Stimulated activated CD8-positive, alpha-beta memory T cell treated with anti-CD3 and anti-CD28 coated beads, Interleukin-4, amount 100 ng/mL, for 1 hour (primary cell): ENCODE measurements at places on chromosomes 4 and X.

DNA sequence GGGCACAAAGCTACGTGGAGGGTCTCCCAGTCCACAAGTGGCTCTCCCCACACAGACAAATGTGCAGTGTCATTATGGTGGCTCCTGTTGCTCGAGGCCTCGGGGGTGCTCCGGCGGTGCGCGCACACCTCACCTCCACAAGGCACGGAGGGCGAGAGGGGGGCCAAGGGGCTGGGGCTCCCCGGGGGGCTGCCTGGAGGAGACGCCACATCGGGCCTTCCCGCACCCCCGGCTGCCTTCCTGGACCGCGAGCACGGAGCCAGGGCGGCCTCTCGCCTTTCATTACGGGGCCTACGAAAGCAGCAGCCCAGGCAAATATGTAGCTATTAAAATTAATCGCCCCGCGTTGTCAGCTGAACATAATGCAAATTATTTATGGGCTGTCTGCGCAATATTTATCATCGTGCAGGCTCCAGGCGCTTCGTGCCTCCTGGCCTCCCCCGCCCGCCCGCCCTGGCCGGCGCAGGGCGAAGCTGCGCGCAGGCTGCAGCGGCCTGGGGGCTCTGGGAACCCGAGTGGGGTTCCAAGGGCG is 70.8 kb upstream of the BCOR start:
- no peak for DNase-seq

- DNase-seq = no peak
Observed at GRCh38 chr4:165106518-165106917, 6.1 kb downstream of the TMEM192 start.

DNA sequence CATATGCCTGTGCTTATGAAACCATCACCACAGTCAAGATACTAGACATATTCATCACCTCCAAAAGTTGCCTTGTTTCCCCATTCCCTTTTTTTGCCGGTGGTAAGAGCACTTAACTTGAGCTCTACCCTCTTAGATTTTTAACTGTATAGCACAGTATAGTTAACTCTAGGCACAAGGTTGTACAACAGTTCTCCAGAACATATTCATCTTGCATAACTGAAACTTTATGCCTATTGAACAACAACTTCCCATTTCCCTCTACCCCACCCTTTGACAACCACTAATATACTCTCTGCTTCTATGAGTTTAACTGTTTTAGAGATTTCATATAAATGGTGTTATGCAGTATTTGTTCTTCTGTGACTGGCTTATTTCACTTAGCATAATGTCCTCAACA is 119.3 kb downstream of the ASB9 start:
- DNase-seq = no peak

DNA sequence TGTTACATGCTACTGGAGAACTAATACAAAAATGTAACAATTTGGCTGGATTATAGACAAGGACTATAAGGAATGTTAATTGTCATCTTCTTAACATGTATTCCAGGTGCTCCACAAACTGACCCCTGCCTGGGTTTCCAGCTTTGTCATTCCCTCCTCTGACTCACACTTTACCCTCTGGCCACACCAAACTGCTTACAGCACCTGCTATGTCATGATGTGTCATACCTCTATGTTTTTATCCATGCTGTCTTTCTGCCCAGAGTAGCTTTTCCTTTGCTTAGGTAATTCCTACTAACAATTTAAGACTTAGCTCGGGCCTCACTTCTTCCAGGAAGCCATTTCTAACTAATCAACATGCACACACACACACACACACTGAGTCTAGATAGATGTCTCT is 14.0 kb upstream of the SHROOM4 start:
- no peak for DNase-seq

DNA sequence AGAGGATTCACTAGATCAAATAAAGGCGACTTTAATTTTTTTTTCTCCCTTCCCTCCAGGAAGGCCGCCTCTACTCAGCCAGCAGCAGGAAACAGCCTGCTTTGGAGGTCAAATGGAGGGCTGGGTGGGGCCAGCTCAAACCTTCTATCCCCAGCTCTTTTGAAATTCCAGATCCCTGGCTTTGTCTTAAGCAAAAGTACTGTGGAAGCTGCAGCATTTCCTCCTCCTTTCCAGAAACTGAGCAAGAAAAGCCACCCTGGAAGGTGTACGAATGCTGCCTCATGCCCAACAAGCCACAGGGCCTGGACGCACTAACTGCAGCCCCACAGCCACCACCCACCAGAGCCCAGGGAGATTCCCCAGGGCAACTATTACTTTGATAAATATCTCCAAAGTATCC is 55.1 kb upstream of the ZCCHC13 start:
- no peak for DNase-seq

GRCh38 chrX:123173833-123174232 is 10.2 kb upstream of the GRIA3 start:
- no peak for DNase-seq

DNA sequence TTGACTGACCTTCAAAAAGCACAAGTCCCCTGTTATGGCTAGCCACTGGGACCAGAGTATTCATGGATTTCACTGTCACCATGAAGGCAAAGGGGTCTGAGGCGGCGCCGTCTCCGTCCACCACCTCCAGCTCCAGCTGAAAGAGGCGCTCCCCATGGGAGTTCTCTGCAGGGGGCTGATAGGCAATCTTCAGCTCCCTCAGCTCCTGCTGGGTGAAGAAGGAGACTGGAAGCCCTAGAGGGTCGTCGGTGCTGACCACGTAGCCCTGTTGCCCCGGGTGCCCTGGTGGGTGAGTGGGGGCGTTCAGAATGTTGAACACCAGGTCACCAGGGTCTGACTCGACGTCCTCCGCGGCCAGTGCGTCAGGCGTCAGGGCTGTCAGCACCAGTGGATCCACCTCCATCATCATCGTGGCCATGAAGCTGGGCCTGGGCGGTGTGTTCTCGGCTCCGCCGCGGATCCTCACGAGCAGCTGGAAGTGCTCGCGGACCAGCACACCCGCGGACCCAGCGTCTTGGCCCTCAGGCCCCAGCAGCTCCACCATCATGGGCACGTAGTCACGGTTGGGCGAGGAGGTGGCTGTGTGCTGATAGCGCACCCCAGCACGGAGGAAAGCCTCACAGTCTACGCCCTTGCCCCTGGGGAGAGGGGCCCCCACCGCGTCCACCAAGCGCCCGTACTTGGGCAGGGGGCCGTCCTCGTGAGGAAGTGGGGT is 987 bp downstream of the FREM3 start:
- DNase-seq = no peak

- no peak for DNase-seq
Observed at GRCh38 chrX:78106651-78106986, 2.6 kb downstream of the PGK1 start.

DNA sequence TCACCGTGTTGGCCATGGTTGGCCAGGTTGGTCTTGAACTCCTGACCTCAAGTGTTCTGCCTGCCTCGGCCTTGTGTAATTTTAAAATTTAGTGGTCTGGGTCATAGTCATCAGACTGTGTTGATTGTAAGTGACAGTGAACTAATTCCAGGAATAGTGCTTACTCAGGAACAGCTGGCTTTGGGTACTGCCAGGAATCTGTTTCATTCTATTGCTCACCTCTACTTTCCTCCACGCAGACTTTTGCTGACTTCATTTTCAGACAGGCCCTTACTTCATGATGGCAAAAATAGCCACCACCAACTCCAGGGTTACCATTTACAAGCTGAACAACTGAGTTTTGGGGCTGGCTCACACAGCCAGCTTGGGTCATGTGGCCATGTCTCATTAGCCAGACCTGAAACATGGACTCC is 54.6 kb downstream of the FNIP2 start:
- no peak for DNase-seq

GRCh38 chr4:187235456-187236170 is 512.0 kb upstream of the FAT1 start:
- DNase-seq = no peak

GRCh38 chr4:76116821-76117220 is 31.4 kb downstream of the NUP54 start:
- no peak for DNase-seq

DNA sequence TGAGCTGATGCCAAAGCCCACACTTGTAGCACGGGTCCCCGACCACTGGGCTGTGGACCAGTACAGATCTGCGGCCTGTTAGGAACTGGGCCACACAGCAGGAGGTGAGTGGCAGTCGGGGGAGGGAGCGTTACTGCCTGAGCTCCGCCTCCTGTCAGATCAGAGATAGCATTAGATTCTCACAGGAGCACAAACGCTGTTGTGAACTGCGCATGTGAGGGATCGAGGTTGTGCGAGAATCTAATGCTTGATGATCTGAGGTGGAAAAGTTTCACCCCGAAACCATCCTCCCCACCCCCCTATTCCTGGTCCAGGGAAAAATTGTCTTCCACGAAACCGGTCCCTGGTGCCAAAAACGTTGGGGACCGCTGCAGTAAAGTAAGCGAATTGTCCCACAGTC is 292.0 kb downstream of the DCTD start:
- no peak for DNase-seq

DNA sequence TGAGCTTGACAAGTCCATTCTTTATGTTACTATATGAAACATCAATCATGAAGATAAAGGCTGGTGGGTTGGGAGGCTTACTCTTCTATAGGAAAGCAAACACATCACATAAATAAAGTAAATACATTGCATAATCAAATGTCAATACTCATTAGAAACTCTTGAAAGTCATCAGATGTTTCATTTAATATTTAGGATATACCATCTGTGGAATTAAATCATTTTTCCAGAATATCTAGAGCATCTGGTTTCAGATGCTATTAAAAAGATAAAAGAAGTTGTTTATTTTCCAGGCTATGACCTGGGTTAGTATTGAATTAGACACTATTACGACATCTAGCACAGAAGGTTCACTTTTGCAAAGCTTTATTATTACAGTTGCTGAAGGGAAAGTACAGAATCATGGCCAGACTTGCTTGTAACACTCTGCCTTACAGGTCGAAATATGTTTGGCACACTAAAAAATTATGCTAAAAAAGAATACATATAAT is 72.6 kb downstream of the METTL14 start:
- no peak for DNase-seq

DNA sequence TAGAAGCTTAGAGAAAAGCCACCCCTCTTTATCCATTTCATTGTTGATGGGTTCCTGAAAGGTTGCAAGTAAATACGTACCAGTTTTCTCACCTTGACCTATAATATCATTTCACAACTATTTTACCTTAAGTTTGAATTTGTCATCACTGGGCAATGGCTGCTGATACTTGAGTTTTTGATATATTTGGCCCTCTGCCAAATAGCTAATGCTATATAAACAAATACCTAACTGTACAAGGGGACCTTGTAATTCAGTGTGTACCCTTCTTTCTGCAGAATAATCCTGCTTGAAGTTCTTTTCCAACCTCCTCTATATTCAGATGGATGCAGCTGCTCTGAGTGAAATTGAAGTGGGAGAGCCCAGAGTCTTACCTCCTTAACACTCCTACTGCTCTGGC is 19.0 kb upstream of the GLUD2 start:
- DNase-seq = no peak

- peak; percentile 17 for DNase-seq
Observed at GRCh38 chrX:3743801-3744439, 30.5 kb upstream of the PRKX start.

DNA sequence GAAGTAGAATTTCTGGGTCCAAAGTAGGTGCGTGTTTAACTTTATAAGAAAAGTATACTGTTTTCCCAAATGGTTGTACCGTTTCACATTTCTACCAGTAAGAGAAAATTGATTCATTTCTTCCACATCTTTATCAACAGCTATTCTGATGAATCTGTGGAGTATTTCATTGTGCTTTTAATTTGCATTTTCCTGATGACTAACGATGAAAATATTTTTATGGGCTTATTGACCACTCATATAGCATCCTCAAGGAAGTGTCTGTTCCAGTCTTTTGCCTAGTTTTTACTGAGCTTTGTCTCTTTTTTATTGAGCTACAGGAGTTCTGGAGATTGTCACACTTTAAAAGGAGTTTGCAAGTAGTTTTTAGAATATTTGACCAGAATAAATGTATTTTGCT is 92.6 kb downstream of the ASB9 start:
- DNase-seq = no peak

- no peak for DNase-seq
Observed at GRCh38 chr4:30543057-30543456, 177.1 kb upstream of the PCDH7 start.

- no peak for DNase-seq
Observed at GRCh38 chr4:32560306-32560705, 1840.1 kb downstream of the PCDH7 start.

DNA sequence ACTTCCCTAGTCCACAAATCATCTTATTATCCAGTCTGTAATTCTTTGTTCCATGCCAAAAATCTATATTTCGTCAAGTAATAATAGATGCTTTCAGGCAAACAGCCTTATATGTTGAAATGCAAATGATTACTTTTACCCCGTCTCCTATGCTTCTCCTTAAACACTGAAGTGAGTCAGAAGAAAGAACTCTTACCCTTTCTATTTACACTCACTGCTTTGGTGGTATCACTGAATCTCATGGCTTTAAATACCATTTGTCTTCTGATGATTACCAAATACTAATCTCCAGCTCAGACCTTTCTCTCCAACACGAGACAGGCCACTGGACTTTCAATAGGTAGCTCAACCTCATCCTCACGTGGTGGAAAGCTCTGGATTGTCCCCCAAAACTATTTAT is 558.1 kb downstream of the IL1RAPL1 start:
- no peak for DNase-seq

DNA sequence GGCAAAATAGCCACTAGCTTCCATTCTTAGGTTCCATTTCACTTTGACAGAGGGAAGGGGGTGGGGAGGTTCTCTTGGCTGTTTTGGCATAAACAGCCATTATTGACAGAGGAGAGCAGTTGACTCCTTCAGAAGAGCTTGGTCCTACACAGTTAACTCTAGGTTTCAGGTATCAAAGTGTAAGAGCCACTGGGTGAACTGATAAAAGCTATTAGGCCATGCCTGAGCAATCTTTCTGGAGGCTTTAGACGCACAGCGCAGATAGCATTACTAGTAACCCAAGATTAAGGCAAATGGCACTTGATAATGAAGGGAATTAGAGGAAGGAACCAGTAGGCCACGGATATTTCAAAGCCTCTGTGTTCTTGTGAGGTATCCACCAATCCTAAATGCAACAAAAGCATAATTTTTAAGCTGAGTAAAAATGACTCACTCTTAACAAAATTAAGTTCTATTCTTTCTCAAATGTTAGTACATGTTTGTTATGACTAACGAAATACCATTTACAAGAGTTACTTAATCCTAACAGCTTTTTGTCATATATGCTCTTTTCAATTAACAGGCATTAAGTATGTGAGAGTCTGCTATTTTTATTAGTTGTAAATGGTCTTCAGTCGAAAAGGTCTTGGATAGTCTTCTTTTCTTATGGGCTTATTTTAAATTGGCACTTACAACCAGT is 53.6 kb downstream of the SLC7A11 start:
- DNase-seq = no peak
